ENCODE measurements at places on chromosomes 3 and 15. TPM values are rescaled to one million over a fixed set of nuclear protein-coding genes. Genes with fewer than 3 reads are reported as not detected.

The C3orf22 gene
- polyA plus RNA-seq, result not detected

The THSD4 gene
- 43.0 TPM for polyA plus RNA-seq

The CYP1A2 gene
- polyA plus RNA-seq, result 0.14 TPM

The GOLGA8R gene
- 3.8 TPM for polyA plus RNA-seq

The LYZL4 gene
- not detected for polyA plus RNA-seq

The SNTN gene
- polyA plus RNA-seq, result not detected

The ABI3BP gene
- polyA plus RNA-seq, result 37.5 TPM

The CD86 gene
- polyA plus RNA-seq, result 2.3 TPM

The PLSCR1 gene
- polyA plus RNA-seq, result 99.5 TPM

The EIF4E3 gene
- 13.4 TPM for polyA plus RNA-seq

The MCTP2 gene
- 52.3 TPM for polyA plus RNA-seq

DNA sequence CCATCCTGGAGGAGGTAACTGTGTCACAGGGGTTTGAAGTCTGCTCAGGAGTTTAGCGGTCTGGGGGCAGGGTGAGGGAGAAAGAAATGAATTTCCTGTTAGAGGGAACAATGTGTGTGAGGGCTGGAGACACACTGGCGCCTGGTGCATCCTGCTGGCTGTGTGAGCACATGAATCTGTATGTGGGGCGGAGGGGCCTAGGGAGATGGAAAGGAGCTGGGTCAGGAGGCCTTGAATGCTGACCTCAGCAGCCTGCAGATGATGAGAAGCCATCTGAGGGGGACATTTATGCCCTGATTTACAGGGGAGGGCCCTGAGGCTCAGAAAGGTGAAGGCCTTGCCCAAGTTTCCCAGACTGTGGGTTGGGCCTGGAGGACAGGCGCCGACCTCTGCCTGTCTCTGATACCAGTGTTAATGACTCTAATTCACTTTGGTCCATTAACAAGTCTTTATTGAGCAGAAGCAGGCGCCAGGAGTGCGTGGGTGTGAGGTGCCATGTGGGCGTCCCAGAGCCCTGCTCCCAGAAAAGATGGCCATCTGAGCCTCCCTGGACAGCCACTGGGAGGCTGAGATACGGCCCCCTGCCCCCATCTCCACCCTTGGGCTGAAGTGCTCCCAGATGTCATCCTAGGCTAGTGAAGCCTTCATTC is 34.8 kb downstream of the LINGO1 start:
- no peak for DNase-seq

- DNase-seq, result no peak
Measured at GRCh38 chr3:85678713-85679112, 719.9 kb downstream of the CADM2 start.

GRCh38 chr3:60765776-60766175 is 485.5 kb downstream of the FHIT start:
- DNase-seq, result no peak

DNA sequence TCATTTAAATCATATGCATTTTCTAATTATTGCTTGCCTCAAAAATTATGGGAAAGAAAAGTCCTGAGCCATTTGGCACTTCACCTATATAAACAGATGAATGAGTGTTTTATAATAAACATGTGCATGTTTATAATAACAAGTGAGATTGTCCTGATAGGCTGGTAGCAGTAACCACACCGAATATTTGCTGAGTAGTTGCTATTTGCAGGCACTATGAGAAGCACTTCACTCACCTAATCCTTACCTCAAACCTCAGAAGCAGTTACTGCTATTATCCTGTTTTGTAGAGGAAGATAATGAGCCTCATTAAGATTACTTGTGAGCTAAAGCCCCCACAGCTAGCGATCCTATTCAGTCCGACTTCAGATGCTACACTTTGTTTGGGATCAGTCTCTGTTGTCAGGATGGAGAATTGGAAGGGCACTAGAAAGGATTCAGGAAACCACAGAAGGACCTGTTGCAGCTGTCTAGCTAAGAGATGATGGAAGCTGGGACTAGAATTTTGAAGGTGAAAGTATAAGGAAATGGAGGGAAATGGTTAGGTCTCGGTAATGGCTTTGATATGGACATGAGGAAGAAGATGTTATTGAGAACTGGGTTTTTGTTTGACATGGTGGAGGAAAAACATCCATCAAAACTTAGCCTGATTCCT is 28.4 kb upstream of the MAGI1 start:
- DNase-seq, result no peak

- DNase-seq, result no peak
Measured at GRCh38 chr3:60094392-60094947, 1044.6 kb upstream of the CFAP20DC start.

DNA sequence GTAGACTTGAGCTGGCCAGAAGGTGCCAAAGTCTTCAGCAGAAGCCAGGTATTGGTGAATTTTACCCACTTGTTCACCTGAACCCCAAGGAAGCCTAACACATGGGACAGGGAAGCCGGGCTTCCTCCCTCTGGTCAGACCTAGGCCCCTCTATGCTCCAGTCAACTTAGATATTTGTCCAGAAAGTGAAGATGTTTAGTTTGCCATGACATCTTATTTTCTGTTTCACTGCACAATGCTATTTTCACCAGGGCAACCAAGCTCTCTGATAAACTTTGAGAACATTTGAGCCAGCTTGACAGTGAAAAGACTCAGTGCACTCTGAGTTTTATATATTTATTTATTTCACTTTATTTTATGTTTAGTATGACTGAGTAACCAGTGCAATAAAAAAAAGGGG is 71.0 kb downstream of the SOX14 start:
- DNase-seq, result no peak

GRCh38 chr15:86590461-86590860 is 510.8 kb downstream of the AGBL1 start:
- DNase-seq, result no peak

- DNase-seq, result no peak
Measured at GRCh38 chr3:82685761-82686160, 924.3 kb upstream of the GBE1 start.

GRCh38 chr15:51496246-51496645 is 126.3 kb downstream of the DMXL2 start:
- no peak for DNase-seq

GRCh38 chr15:68623301-68623892 is 44.6 kb downstream of the CORO2B start:
- DNase-seq, result no peak

GRCh38 chr3:6354653-6355052 is 506.3 kb upstream of the GRM7 start:
- no peak for DNase-seq

DNA sequence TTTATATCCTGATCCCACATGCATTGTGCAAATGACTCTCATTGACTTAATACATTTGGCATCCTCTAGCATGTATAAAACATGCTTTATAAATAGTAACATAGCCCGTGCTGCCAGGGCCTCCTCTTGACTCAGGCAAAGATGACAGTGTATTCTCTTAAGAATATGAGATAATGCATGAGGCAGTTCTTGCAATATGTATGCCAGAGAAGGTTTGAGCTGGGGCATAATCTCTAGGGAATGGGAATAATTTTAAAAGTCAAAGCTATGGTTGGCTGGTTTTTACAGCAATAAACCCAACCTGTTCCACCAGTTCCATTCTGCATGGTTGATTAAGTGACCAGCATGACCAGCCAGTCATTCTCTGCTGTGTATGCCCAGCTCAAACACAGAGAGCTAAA is 179.0 kb upstream of the PFN2 start:
- no peak for DNase-seq

- no peak for DNase-seq
Measured at GRCh38 chr3:182063742-182064141, 352.0 kb downstream of the SOX2 start.

DNA sequence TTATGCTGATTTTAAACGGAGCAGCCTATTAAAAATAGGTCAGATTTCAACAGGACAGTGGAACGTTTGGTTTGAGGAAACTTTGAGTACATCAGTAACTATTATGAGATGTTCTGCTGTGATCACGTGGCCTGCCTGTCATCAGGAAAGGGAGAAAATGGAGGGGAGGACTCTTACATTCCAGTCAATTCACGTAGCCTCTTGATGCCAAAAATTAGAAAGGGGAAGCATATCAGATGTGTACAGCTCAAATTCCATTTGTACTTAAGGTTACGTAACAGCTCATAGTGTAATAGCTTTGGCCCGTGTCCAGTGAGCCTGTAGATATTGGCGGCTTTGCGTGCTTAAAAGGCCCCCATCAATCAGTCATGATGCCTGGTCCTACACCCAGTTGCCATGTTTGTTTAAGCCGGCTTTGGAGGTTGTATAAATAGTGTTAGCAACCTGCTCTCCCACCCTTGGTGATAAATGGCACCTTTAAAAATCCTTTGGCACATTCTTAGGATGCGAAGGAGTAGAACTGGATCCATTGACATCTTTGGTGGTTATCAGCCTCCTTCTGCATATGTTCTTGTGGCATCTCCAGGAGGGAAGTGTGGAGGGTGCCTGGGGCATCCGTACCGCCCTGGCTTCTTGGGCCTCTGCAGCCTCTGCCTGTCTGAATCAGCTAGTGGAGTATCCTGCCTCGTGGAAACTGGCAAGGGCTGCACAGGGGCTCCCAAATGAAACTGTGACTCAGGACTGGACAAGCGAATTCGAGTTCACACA is 163.9 kb downstream of the THSD4 start:
- no peak for DNase-seq

- DNase-seq, result no peak
Measured at GRCh38 chr15:88998980-88999713, 86.0 kb upstream of the MFGE8 start.

DNA sequence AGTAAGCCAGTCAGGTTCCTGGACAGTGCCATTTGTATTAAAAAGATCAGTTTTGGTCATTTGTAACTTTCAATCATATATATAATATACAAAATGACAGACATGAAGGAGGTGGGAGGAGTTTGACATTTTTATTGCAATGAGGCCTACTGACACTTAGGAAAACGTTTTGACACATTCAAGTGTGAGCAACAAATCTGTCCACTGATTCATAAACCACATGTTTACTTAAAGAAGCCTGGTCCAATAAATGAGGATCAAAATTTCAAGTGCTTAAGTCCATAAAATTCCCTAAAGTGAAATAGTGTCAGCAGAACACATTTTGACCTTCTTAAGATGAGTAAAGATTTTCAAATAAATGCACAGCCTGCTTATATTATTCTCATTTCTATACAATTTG is 137.3 kb downstream of the MECOM start:
- no peak for DNase-seq

DNA sequence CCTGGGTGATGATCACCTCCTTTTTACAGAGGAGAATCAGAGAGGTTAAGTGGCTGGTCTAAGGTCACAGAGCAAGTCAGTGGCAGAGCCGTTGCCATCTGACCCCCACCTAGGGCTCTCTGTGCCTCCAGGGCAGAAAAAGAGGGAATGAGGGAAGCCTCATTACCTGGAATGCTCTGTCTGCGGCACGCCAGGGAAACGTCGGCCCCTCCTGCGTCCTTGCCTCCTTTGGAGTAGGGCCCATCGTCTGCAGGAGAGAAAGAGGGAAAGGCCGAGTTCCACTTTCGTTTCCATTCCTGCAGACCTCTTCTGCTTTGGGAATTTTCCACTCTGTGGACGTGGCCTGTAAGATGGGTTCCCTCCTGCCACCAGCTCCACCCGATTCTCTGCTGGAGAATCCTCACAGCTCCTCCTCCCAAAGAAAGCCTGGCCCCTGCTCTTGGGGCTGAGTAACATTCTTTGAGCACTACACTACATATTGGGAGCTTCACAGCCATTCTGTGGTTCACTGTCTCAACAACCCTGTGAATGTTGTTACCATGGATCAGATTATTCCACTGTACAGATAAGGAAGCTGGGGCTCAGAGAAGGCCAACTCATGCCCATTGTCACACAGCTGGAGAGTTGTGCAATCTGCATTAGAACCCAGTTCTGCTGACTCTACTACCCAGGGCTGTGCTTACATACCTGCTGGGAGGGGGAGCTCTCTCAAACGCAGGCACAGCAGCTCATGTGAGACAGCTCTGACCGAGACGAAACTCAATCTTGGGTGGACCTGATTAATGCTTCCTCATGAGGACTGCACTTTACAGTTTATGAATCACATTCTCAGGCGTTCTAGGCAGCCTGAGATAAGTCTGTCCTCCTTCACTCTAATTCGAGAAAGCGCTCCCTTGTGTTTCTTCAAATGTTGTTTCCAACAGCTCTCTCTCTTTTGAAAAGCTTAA is 14.2 kb downstream of the GRIP2 start:
- DNase-seq, result no peak

- DNase-seq, result no peak
Measured at GRCh38 chr3:159080821-159081220, 279.0 kb downstream of the MFSD1 start.

DNA sequence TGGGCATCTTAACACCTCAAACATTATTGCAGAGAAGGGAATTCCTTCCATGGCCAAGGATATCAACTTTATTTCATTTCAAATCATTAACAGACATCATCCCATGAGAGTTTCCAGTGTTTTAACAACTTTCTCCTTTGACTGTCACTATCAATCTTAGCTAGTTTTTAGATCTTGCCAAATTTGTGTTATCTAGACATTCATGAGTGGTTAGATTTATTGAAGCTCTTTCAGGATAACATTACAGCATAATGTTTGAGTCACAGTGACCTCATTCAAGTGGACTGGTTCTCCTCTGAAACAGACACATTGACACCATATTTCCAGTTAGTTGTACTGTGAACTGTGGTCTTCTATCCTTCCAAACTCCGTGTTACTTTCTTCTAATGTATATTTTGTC is 8.6 kb upstream of the TNFAIP8L3 start:
- DNase-seq, result no peak

- DNase-seq, result no peak
Measured at GRCh38 chr15:39855400-39855799, 64.7 kb downstream of the GPR176 start.

DNA sequence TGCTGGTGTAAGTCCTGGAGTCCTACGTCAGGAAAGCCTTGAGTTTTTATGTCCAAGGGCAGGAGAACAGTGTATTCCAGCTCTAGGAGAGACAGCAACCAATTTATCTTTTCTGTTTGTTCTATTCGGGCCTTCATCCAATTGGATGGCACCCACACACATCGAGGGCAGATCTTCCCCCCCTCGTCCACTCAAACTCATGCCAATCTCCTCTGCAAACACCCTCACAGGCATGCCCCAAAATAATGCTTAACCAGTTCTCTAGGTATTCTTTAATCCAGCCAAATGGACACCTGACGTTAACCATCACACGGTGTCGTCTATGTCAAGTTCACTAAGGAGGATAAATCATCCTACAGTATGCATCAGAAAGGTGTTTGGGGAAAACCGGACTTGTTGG is 102.5 kb upstream of the TRPM1 start:
- DNase-seq, result no peak

GRCh38 chr15:56832125-56832524 is 86.3 kb upstream of the TCF12 start:
- no peak for DNase-seq

GRCh38 chr3:46862369-46863025 is 747 bp downstream of the MYL3 start:
- no peak for DNase-seq

DNA sequence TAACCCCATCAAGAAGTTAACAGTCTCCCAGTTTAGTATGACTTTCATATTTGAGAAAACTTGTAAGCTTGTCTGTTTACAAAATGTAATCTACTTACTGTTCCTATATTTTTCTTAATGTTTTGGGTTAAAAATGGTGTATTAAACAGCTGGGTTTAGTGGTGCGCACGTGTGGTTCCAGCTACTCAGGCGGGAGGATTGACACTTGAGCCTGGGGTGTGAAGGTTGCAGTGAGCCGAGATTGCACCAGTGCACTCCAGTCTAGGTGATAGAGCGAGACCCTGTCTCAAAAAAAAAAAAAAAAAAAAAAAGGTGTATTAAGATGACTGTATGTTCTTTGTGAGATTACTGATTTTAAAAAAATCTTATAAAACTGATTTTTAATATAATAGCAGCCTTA is 69.3 kb downstream of the BBX start:
- DNase-seq, result no peak

All from left renal pelvis (tissue), 4 donors.